ENCODE measurements at places on chromosomes 2 and 18.

DNA sequence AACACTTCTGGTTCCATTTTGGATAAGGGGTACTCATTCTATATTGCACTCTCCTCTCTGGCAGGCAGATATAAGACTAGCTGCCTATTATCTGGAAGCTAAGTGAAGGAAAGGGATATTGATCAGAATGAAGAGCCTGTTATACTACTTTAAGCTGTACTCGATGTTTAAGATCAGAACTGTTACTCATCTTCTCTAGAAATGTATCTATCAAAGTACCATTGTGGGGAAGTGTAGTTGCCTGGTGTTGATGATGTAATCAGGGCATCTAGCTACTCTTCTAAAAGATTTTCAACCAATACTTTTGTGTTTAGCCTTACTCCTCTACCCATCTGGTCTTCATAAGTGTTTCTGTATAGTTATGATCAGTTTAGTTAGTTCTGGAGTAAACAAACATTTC lies 5.8 kb downstream of the CAMKMT start:
- no peak for DNase-seq

GRCh38 chr2:238295144-238296112 lies 7.0 kb upstream of the PER2 start:
- no peak for DNase-seq

- no peak for DNase-seq
Observed at GRCh38 chr2:33366473-33366872, 110.0 kb upstream of the RASGRP3 start.

- no peak for DNase-seq
Observed at GRCh38 chr18:50862401-50862800, 16.5 kb upstream of the ME2 start.

GRCh38 chr2:121873864-121874263 lies 118.4 kb downstream of the TSN start:
- no peak for DNase-seq

DNA sequence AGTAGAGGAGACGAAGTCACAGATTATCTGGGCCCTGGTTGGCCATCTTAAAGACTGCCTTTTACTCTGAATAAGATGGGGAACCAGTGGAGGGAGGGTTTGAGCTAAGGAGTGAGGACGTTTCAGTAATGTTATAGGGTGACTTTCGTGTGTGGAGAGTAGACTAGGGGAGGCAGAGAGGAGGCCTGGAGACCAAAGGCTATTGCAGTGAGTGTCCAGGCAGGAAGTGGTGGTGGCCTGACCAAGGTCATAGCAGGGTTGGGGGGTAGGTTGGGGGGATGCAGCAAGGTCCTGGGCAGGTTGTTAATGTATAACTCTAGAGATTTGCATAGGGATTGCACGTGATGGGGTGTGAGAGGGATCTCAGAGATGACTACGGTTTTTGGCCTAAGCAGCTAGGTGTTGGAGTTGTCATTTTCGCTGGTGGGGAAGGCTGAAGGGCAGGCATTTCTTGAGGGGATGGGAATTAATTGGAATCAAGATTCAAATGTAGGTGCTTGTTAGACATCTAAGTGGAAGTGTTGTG lies 4.9 kb downstream of the CEP192 start:
- DNase-seq = no peak

GRCh38 chr2:197327472-197328098 lies 17.0 kb upstream of the ANKRD44 start:
- no peak for DNase-seq

DNA sequence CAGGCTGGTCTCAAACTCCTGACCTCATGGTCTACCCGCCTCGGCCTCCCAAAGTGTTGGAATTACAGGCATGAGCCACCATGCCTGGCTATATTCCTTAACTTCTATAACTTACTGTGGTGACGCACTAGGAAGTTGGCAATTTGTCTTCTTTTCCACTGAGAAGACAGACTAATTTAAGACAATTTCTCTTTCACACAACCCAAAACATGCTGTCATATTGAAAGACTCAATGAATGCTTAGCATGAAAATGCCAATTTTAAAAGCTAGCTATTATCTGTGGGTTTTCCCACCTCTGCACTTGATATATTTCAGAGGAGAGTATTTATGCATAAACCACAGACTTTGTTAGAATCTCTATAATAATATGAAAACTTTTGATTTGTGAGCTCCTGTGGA lies 84.5 kb downstream of the ERBB4 start:
- no peak for DNase-seq

GRCh38 chr18:80228051-80228848 lies 19.1 kb downstream of the PARD6G start:
- DNase-seq = no peak

Measured in NCI-H2171 (cell line).